ENCODE measurements at places on chromosomes 3 and 15. TPM values are rescaled to one million over a fixed set of nuclear protein-coding genes. Genes with fewer than 3 reads are reported as not detected.
A peak's percentile ranks its signal among the peaks of the same experiment; 100 is the strongest.

Gene CAMP
- total RNA-seq, result not detected

Gene NR2F2
- 19.6 TPM for total RNA-seq

Gene SPTSSB
- total RNA-seq, result 78.0 TPM

Gene FBN1
- total RNA-seq, result 7.4 TPM

Gene ZNF385D
- 2.9 TPM for total RNA-seq

Gene ZNF717
- total RNA-seq, result 5.2 TPM

Gene CHL1
- not detected for total RNA-seq

Gene SLC6A1
- not detected for total RNA-seq

DNA sequence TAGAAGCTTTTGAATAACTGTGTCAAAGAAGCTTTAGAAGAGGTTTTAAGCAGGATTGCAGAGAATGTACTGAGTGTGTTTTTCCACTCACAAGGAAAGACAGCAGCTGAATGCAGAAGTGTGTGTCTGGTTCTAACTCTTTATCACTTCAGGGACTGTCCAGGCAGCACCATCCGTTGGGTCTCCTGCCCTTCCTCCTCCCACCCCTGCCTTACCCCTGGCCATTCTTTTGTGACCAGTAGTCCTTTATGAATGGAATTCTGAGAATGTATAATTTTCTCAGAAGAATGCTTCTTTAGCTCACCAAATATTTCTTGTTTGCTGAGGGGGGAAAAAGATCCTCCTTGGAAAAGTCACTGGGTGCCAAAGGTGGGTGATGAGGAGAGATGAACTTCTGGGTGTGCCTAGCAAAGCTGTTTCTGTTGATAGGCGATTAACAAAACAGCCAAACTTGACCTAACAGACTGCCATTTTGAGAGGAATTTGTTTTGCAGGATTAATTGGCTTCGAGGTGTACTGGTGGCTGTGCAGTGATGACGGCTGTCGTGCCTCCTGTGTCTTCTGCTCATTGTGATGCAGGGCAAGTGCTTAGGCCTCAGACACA is 70.9 kb downstream of the IGF1R start:
- no peak for DNase-seq

- no peak for DNase-seq
Observed at GRCh38 chr3:126124896-126125295, 41.0 kb upstream of the SLC41A3 start.

- no peak for DNase-seq
Observed at GRCh38 chr15:39573844-39574243, 7.0 kb upstream of the THBS1 start.

GRCh38 chr3:187977659-187978058 is 176.3 kb upstream of the LPP start:
- no peak for DNase-seq

- no peak for DNase-seq
Observed at GRCh38 chr15:78838489-78838888, 27.2 kb upstream of the ADAMTS7 start.

- DNase-seq, result peak; percentile 94
Observed at GRCh38 chr3:139302084-139302800, 41.6 kb upstream of the MRPS22 start.

DNA sequence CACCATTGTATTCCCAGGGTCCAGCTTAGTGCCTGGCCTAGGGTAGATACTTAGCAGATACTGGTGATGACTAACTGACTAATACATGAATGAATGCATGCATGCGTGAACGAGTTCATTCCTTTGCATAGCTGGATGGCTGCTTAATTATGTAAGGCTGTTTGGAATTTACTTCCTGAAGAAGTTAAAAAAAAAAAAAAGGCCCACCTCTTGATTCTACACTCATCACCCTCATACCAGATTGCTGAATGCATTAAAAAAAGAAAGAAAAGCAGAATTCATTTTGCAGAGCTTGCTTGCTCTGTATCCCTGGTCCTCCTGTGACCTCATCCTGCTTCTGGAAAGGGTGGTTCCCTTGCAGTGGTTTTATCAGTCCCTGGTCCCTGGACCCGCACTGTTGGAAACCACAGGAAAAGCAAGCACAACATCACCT is 277.6 kb upstream of the CFAP20DC start:
- peak; percentile 18 for DNase-seq

DNA sequence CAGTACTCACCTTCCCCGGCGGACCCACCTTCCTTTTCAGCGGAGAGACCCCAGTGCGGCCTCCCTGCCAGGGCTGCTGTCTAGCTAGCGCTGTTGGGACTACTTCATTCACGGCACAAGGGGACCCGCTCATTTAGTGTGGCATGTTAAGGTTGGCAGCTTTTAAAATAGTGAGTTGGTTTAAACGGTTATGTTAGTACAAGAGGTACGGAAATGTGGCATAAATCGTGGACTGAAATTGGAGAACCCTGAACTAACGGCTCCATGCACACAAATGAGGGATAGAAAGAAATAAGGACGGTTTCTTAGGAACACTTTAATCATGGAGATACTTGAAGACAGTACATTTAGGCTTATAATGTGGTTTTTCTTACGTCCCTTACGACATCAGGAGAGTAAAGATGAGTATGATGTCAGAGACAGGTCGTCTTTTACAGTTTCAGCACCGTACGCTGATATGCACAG is 752 bp downstream of the CEP63 start:
- peak; percentile 23 for DNase-seq

DNA sequence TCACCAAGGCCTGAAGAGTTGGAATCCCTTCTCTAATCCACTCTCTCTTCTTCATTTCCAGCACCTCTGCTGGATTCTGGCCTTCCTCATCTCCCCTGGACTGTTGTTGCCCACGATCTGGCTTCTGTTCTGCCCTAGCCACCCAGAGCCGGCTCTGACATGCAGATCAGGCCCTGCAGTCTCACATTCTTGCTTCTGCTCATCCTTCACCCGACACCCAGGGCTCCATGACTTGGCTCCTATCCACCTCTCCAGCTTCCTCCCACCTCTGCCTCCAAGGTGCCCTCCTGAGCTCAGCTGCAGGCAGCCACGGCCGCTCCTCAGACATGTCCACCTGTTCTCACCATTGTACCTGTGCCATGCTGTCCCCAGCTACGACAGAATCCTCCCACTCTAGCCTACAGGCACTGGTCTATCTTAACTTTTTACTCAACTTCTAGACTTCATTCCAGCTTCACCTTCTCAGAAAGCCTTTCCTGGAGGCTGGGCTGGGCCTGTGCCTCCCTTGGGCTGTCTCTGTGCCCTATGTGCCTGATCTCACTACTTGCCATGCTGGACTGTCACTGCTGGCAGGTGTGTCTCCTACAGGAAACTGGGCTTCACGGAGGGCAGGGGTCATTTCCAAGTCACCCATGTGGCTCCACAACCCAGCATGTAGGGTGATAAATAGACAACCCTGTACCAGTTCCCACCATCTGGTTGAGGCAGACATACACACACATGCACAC is 16.0 kb upstream of the TBC1D21 start:
- no peak for DNase-seq

- DNase-seq, result no peak
Observed at GRCh38 chr3:71602256-71602655, 18.7 kb upstream of the FOXP1 start.

DNA sequence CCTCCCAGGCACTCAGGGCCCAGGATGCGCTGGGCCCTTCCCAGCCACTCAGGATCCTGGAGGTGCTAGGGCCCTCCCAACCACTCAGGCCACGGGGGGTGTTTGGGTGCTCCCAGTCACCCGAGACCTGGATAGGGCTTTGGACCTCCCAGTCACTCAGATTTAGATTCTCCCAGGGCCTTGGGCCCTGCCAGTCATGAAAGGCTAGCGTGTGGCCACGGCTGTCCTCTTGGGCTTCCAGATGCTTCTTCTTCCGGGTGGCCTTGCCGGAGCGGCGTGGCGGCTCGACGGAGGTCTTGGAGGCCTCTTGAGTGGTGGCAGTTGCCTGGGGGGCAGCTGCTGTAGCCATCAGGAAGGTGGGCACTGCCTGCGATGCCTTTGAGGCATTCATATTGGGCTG is 2.8 kb downstream of the MAGEL2 start:
- DNase-seq, result no peak

DNA sequence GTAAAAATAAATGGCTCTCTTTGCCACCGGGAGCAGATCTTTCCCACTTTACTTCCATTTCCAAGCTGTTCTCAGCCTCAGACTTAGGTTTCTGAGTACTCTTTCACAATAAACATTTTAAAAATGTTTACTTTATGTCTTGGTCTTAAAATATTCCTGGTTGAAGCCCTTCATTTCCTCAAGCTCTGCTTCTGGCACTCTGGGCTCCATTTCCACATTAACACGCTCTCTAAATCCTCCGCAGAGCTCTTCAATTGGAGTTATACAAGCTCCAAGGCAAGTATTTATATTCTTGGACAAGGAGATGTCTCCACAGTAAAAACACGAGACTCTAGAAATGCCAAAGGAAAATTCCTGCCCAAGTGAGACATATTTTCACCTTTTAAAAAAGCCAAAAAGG is 169.3 kb downstream of the GREM1 start:
- DNase-seq, result no peak

DNA sequence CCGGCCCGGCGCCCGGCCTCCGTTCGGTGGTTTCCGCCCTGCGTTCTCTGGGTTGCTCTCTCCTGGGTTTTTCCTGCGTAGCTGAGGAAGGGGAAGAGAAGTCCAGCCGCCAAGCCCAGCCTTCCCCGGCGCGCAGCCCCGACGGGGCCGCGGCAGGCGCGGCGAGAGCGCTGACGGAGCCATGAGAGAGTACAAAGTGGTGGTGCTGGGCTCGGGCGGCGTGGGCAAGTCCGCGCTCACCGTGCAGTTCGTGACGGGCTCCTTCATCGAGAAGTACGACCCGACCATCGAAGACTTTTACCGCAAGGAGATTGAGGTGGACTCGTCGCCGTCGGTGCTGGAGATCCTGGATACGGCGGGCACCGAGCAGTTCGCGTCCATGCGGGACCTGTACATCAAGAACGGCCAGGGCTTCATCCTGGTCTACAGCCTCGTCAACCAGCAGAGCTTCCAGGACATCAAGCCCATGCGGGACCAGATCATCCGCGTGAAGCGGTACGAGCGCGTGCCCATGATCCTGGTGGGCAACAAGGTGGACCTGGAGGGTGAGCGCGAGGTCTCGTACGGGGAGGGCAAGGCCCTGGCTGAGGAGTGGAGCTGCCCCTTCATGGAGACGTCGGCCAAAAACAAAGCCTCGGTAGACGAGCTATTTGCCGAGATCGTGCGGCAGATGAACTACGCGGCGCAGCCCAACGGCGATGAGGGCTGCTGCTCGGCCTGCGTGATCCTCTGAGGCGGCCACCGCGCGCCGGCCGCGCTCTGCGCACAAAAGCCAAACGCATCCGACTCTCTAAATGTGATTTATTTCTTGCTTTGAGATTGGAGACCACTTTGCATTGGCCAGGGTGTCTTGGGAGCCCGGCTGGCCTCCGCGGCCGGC is 727 bp downstream of the RAP2B start:
- DNase-seq, result peak; percentile 32

DNA sequence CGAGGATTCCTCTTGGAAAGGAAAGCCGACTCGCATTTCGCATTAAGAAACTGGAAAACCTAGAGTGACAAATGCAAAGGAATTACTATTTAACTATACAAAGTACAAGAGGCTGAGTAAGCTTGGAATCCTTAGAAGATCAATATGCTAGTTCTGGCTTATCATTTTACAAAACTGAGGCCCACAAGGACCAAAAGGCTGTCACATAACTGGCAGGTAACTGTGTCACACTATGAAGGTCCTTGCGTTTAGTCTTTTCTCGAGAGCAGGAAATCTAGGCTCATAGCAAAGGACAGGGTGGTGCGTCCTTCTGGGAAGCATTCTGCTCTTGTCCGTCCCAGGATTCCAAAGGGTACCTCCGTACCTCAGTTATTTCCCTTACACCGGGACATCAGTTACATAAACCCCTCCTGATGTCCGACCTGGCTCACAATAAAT is 629 bp downstream of the RPL24 start:
- DNase-seq, result no peak

- DNase-seq, result no peak
Observed at GRCh38 chr3:172824229-172824628, 73.7 kb downstream of the ECT2 start.

Measured in PC-3 (cell line).